Amniotic epithelial cell (primary cell): ENCODE measurements at places on chromosomes 4 and X.
A peak's percentile ranks its signal among the peaks of the same experiment; 100 is the strongest.

GRCh38 chrX:56882581-56882980 is 112.8 kb downstream of the SPIN3 start:
- no peak for DNase-seq

DNA sequence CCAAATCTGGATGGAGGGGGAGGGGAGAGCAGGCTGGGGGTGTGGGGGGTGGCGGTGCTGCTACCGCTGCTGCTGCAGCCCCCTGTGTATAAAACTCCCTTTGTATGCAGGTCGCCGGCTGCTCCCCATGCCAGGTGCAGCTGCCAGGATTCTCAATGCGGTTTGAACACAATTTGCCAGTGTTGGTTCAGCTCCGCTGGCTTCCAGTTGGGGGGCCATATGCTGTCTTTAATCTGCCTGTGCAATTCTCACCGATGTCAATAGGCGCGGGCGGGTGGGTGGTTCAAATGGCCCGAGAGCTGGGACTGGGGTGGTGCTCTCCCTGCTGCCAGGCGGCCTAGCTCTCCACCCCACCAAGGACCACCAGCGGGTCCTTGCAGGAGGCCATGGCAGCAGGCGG is 257.6 kb downstream of the BCOR start:
- no peak for DNase-seq

DNA sequence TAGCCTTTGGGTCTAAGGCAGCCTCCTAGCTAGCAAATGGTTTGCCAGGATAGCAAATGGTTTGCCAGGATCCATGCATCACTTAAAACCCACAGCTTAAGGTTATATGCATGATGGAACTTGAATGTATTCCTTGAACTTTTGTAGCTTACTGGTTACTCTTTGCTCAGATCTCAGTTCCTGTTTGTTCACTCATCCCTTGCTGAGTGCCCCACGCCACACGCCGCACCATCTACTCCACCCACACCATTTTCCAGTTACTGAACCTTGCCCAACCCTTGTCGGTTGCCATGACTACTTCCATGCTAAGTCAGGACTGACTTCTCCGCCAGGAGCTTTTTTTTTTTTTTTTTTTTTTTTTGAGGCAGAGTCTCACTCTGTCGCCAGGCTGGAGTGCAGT is 29.5 kb upstream of the XIAP start:
- peak; percentile 81 for DNase-seq

GRCh38 chrX:75273483-75273882 is 402 bp upstream of the UPRT start:
- DNase-seq, result peak; percentile 33

DNA sequence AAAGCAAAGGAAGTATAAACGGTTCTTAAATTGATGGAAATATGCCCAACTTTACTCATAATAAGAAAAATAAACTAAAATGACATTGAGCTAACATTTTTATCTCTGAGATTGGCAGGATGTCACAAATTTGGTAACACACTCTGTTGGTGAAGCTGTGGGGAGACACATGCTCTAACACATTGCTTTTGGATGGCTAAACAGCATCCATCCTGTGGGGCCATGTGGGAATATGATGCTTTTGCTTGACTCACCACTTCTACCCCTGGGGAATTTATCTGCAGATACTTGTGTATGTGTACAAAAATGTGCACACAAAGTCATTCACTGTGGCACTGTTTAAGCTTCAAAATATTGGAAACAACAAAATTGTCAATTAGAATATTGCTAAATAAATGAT is 100.2 kb downstream of the ANAPC4 start:
- no peak for DNase-seq

DNA sequence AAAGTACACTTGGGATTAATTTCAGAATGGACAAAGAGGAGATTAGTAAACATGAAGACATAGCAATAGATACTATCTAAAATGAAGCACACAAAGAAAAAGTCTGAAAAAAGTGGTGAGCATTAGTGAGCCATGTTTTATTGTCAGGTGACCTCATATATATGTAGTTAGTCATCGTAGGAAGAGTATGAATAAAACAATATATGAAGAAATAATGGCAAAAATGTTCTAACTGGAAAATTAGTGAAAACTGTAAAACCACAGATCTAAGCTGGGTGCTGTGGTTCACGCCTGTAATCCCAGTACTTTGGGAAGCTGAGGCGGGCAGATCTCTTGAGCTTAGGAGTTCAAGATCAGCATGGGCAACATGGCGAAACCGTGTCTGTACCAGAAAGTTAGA is 67.9 kb downstream of the RBPJ start:
- DNase-seq, result peak; percentile 68

DNA sequence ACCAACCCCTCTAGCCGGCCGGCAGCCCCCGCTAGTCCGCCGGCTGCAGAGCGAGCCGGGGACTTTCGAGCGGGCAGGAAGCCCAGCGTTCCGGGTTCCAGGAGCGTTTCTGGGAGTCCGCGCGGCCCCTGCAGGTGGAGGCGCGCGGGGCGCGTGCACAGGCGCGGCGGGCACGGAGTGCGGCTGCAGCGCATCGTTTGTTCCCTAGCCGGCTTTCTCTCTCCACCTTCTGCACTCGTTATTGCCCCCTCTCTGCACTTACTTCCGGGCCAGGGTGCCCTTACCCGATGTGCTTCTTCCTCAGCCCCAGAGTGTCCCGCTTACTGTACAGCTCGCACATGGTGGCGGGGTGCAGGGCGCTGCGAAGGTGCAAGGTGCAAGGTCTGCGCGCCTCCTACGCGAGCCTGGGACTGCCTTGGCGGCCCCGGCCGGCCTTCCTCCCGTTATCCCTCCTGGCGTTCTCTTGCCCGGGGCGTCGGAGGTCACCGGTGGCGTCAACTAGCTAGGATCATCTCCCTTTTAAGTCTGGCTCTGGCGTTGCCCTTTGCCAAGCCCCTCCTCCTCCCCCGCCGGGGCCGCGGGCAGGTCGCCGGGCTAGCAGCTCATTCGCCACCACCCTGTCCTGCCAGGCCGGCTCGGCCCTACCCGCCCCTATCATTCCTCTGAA is at the start of gene ETNPPL:
Gene ETNPPL (minus strand): TSS at position 495 of the 667 bp plus-strand sequence. CDS start 155 bp downstream, at position 340.
- DNase-seq, result no peak

- no peak for DNase-seq
Measured at GRCh38 chr4:128603081-128603480, 206.4 kb upstream of the JADE1 start.

- DNase-seq, result peak; percentile 8
Measured at GRCh38 chr4:37453281-37453998, 208.9 kb downstream of the NWD2 start.

GRCh38 chr4:6109842-6110560 is 90.3 kb downstream of the JAKMIP1 start:
- DNase-seq, result no peak

GRCh38 chr4:84937381-84937977 is 29.0 kb downstream of the WDFY3 start:
- no peak for DNase-seq

DNA sequence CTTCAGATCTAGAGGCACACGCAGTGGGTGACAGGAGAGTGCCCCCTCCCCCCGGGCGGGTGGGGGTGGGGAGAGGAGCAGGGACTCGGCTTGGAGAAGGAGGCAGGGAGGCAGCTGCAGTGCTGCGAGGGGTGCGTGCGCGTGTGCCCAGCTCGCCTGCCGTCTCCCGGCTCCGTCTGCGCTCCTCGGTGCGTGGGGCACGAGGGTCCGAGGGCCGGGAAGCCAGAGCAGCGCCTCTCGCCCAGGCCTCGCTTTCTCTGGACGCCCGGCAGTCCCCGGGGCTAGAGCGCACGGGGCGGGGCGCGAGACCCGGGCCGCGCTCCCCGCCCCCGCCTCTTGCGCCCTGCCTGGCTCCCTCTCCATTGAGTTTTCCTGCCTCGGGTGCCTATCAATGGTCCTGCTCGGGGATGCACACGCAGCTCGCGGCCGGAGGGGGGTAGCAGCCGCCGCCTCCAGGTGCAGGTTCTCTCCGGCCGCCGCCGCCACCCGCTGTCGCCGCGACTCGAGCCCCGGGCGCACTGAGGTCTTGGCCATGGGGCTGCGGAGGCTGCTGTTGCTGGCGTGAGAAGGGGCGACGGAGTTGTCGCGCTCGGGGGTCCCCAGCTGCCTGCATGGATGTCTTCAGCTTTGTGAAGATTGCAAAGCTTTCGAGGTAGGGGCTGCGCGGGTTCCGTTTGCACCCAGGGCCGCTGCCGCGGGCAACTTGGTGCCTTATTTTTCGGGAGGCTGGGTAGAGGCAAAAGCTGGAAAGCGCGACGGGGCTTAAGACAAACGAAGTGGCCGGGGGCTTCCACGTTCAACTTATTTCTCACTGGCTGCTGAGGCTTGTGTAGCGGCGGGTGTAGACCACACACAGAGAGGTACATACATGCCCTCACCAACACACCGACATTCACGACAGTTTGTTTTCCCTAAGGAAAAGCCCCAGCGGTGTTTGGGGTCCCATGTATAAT is at the start of gene FRMPD4:
Gene FRMPD4 (plus strand): TSS at position 113 of the 953 bp plus-strand sequence. CDS start 499 bp downstream, at position 612.
- DNase-seq, result peak; percentile 26

DNA sequence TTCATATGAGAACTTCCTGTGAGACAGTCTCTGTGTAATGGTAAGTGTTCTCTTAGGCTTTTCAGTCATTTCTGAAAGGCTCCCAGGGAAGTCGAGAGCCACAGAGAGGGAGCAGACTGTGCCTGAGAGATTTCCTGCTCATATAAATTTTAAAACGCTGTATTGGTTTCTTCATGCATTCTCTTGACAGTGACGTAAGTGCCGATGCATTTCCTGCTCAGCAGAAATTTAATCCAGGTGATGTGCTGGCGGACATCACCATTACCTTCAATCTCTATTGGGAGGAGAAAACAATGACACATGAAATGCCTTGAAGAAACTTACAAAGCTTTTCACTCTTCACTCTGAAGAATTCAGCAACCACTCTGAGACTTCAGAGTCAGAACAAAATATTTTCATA is 383.6 kb downstream of the BMPR1B start:
- no peak for DNase-seq
